NCI-H510A (cell line): ENCODE measurements at places on chromosomes 7 and 10.

- DNase-seq = no peak
Observed at GRCh38 chr7:44531421-44532380, 9.4 kb downstream of the NPC1L1 start.

- DNase-seq = no peak
Observed at GRCh38 chr10:105952153-105952552, 1212.4 kb downstream of the SORCS1 start.

GRCh38 chr10:77406764-77407430, 230.7 kb downstream of the KCNMA1 start:
- no peak for DNase-seq

DNA sequence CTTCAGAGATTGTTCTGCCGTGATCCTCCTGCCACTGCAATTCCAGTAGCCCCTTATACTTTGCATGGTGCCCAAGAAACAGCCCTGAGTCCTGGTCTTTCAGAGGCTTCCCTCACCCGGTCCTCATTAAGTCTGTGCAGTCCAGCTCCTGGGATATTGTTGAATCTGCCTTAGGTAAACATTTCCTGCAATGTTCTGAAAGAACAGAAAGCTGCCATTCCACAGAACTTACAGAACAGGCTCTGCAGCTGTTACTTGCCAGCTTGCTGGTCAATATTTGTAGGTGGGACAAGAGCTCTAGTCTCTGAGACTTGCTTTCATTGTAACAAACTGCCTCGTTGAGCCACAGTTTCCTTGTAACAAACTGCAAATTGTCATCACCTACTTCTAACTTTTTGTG, 115.0 kb upstream of the KIF5B start:
- DNase-seq = peak; percentile 63

DNA sequence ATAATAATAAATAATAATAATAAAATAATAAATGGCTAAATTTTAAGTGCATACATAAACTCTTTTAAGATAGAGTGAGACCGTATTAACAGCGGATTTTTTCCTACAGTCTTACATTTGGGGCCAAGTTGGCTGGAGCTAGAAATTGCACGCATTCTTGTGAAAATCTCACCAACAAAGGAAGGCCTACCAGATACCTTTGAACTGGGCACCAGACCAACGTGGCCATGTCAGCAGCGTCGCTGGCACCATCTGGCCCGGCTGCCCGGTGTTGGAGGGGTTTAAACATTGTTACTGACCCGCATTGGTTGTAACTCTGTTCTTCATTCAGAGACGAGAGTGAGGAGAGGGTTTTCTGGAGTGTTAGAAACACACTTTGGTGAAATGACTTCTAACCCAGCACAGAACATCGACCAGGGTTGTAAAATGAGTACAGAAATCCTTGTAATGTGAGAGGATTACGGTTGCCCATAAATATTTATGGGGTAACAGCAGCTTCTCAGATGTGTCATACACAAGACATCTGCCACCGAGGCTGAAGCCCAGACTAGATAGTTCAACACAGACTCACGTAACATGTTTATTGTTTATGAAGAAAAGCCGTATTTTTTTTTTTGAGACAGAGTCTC, 34.6 kb upstream of the UNCX start:
- no peak for DNase-seq

DNA sequence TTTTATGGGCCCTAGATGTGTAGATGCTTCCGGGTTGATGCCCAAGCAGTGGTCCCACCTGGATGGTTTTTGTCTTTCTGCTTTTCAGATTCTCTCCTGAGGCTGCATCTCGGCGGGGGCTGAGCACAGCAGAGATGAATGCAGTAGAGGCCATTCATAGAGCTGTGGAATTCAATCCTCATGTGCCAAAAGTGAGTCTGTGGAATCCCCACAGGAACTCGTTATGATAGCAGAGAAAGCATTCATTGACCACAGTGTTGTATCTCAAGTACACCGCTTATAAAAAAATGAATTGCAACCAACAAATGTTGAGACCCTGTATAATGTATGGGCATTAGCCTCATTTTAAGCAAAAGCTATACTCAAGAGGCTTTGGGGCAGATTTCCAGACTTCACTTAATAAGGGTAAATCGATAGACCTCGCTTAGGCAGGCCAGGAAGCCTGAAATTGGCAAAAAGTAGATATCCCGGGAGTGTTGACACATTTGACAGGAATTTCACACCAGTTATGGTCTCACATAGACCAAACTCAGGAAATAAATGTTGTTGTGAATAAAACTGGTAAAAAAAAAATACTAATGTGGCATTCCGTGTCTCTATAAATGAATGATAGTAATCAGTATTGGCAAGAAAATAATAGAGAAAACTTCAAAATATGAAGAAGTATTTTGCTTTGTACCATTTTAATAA, 132.0 kb downstream of the WNT2 start:
- DNase-seq = no peak

GRCh38 chr10:49610458-49611165, 502 bp downstream of the SLC18A3 start:
- DNase-seq = no peak

DNA sequence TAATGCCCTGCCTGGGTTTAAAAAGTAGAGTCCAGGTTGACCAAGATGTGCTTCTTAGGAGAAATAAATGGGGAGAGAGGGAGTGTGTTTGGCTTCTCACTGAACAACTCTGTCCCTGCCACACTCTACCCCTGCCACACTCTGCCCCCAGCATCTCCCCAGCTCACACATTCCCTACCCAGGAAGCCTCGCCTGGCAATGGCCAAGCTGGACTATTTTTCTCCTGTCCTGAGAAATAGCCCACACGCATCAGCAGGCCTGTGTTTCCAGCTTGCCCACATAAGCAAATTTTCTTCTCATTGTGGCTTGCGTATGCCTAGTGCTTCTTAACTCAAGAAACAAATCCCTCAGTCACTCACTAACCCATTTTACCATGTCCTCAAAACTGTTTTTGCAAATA, 1.8 kb downstream of the LRRC18 start:
- no peak for DNase-seq

GRCh38 chr7:64839910-64840309, 45.7 kb downstream of the ZNF138 start:
- DNase-seq = no peak

DNA sequence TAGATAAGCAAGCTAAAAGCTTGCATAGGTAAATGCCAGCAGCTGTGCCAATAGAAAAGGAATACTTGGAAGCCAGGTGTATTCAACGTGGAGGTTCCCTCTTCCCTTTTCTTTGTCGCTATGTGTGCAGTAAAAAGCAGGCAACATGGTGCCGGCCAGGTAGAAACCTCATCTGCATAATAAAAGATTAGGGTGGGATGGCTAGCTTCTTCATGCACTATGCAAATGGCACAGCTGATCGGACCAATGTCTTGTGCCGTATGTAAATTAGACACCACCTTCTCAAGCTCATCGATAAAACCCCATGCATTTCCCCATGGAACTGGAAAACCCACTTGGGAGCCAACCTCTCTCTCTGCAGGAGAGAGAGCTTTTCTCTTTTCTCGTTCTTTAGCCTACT, 150.9 kb upstream of the FOXK1 start:
- no peak for DNase-seq

DNA sequence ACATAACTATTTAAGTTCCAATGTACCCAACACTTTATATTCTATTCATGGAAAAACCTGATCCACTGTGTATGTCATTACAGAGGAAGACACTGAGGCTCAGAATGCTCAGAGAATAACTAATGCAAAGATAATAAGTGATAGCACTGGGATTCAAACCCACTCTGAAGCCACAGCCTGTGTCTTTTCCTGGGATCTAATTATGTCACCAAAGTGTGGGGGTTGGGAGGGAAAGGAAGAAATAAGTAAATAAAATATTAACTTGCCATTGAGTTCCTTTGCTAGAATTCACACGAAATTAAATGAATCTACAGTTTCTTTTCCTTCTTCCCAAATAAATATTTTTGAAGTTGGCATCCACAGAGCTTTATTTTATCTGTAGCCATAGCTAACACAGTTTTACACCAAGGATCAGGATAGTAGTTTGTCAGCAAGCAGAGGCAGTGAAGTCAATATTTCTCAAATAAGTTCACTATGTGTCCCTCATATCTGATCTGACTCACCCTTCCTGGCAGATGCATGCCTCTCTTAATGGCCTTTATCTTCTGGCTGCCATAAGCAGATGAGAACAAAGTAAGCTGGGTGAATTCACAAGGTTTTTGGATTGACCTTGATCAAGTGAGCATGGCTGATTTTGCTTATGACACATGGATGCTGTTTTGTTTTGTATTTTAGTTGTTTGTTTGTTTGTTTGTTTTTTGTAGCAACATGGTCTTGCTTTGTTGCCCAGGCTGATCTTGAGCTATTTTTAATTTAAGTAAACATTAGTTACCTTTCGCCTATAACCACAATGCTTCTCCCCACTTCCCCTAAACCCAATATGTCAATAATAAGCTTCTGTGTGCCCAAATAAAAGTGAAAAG, 6.3 kb downstream of the RAPGEF5 start:
- DNase-seq = no peak

GRCh38 chr7:2876031-2876731, 32.1 kb upstream of the GNA12 start:
- DNase-seq = no peak

DNA sequence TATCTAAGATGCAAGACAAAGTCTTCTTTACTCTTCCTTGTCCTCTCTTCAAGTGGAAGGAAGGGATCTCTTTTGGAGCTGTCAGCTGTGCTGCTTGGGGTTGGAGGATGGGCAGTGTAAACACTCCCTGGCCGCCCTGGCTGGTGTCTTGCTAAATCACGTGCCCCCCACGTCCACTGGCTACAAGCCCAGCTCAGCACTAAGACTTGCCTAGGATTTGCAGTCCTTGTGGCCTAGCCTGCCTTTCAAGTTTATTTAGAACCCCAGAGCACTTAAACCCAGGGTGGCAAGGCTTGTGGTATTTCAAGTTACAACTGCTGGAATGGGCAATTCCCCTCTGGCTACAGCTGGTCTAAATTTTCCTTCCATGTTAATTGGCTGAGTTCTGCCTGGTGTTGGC, 272.4 kb upstream of the MYO3A start:
- no peak for DNase-seq

DNA sequence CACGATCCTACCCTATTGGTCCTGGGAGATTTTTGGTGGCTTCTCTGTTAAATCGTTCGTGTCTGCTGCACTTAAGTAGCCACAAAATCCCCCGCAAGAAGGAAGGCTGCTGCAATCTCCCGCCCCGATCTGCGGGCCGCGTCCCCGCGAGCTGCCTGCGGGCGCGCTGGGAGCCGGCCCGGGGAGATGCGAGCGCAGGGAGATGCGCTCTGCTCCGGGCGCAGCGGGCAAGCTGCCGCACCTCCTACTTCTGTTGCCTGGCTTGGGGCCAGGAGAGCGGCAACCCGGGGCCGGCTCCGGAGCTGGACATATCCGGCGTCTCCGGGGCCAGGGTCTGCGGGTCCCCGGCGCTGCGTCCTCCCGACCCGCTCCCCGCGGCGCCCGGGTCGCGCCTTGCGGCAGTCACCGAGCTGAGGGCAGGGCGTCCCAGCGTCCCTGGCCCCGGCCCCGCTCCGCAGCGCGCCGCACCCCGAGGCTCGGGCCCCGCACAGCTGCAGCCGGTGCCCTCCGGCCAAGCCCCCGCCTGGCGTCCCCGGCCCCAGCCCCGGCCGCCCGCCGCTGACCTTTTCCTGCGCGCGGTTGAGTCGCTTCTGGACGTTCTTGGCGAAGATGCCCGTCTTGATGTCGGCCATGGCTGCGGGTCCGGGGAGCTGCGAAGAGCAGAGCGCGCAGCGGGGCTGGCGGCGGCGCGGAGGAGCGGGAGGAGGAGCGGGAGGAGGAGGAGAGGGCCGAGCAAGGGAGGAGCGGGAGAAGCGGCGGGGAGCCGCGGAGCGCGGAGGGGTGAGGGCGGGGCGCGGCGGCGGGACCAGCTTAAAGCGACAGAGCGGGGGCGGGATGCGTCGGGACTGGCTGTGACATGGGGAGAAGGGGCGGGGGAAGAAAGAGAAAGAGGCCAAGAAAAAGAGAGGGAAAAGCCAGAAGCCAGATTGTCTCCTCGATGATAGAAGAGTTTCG, at the start of gene AMPH:
Gene AMPH, minus strand, starts transcription at position 654 of the 954 bp plus-strand sequence. Its CDS starts 22 bp downstream, at position 632.
- DNase-seq = peak; percentile 71

GRCh38 chr10:61001731-61002122, 57.7 kb upstream of the RHOBTB1 start:
- no peak for DNase-seq

GRCh38 chr10:71512761-71513539, 116.2 kb downstream of the CDH23 start:
- DNase-seq = peak; percentile 76

DNA sequence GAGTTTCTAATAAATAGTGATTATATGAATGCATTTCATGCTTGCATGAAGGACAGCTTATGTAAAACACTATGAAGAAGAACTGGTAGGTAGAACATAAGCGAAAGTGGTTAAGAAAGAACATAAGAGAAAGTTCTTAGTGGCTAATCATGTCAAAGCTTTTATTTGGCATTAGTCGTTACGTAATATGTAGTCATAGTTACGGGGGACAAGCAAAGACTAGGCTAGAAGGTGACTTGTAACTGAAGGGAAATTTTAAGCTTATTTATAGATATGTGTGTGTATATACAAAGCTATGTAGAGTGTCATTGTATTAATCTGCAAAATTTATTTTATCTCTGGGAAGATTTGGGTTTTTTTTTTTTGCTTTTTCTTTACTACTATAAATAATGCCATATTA, 36.9 kb downstream of the CAPZA2 start:
- no peak for DNase-seq

GRCh38 chr7:92802406-92802805, 34.0 kb downstream of the CDK6 start:
- DNase-seq = no peak

DNA sequence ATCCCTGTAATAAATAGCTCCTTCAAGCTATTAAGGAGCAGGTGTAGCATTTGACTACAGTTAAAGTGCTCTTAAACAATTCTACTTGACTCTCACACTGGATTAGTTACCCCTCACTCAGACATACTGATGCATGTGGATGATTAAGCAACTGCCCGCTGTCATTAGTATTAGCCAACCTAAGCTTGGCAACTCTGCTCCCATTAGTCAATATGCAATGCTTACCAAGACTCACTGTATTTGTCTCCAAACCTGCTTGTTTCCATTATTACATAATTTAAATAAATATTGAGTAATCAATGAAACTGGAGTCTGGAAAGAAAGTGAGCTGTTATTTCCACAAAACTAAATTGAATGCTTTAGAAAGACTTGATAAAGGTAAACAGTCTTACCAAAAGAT, 144.0 kb upstream of the ASAH2 start:
- DNase-seq = no peak

GRCh38 chr10:131858118-131858515, 42.7 kb upstream of the PPP2R2D start:
- DNase-seq = no peak

GRCh38 chr10:109327266-109327665, 596.0 kb downstream of the XPNPEP1 start:
- no peak for DNase-seq

GRCh38 chr10:100980311-100980710, 7.0 kb downstream of the MRPL43 start:
- no peak for DNase-seq
